ENCODE measurements at places on chromosomes 2 and 18.

DNA sequence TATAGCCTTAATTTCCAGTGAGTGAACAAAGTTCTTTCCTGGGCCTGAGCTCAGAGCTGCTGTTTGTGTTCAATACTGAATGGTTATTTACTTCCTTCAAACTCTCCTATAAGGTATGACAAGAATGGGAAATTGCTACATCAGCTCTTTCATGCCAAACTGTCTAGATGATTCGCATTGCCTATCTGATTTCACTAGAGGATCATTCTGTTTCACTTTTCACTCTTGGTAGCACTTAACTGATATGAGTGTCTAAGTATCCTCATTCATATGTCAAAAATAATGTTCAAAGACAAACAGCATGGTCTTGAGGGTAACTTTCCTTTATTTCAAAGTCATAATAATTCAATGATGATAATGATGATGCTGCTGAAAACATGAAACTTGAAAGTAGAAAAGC is 32.9 kb upstream of the SCG2 start:
- no peak for DNase-seq

DNA sequence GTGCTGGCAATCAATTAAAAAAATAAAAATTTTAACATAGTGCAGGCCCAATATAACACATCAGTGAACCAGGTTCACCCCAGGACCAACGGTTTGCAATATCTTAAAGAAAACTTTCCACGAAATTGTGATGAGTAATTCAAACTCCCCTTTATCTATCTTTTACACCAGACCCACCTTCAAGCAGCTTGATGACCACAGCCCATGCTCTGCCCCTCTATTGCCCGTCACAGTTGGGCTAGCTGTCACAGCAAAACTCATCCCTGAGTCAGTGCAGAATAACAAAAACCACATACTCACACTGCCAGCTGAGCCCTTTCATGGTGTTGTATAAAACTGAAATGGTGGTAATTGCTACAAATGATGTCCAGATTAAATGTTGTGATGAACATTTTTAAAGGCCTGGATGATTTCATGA is 112.5 kb upstream of the CREB1 start:
- DNase-seq: no peak

- DNase-seq: no peak
Observed at GRCh38 chr2:179240481-179241451, 23.9 kb downstream of the SESTD1 start.

GRCh38 chr2:101766871-101767739 is 69.6 kb downstream of the MAP4K4 start:
- DNase-seq: no peak

DNA sequence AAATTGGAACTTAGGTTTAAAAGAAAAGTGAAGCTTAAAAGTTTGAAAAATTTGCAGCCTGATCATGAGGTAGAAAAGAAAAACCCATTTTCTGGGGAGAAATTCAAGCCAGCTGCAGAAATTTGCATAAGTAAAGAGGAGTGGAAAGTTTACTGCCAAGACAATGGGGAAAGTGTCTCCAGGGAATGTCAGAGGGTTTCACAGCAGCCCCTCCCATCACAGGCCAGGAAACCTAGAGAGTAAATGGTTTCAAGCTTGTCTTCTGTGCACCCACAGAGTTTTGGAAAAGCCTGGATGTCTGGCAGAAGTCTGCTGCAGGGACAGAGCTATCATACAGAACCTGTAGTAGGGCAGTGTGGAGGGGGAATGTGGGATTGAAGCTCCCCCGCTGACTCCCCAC is 254.0 kb upstream of the FSIP2 start:
- no peak for DNase-seq

- no peak for DNase-seq
Observed at GRCh38 chr2:188870289-188870688, 103.9 kb upstream of the COL3A1 start.

DNA sequence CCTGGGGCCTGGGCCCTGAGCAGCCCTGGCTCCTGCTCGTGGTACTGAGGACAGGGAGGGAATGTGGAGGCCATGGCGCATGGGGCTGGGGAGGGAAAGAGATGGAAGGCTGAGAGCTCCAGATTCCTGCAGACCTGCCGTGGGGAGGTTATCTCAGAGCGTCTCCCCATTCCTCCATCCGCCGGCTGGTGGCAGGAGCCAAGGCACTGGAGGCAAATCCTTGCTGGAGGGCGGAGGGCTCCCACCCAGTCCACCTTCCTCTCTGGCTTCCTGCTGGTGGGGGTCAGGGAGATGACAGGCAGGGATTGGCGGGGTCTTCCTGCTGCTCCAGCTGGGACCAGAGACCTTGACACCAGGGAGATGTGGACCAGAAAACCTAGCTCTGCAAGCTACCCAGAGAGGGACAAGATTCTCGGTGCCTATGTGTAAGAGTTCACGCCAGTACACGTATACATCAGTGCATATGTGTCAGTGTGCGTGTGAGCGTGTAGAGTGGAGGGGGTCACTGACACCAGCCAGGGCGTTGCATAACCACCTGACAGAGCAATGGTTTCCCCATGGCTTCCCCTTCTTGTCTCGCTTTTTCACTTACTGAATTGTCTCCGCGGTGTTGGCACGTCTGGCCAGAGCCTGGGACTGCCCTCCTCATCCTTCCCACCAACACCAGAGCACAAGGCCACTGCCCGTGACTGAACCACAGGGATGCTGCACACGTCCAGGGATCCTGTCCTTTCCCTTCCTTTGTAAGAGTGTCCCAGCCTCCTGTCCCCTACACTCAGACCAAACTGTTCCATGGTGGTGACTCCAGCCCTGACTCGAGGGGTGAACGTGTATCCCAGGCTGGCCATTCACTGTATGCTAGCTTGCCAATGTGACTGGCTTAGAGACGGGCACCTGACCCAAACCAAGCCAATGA is 15.8 kb upstream of the SEMA4C start:
- DNase-seq: peak; percentile 57

GRCh38 chr2:167860082-167860481 is 387.3 kb downstream of the STK39 start:
- DNase-seq: no peak

- no peak for DNase-seq
Observed at GRCh38 chr2:241560883-241561474, 2.4 kb downstream of the BOK start.

- DNase-seq: no peak
Observed at GRCh38 chr2:25490217-25490616, 148.5 kb upstream of the DNMT3A start.

DNA sequence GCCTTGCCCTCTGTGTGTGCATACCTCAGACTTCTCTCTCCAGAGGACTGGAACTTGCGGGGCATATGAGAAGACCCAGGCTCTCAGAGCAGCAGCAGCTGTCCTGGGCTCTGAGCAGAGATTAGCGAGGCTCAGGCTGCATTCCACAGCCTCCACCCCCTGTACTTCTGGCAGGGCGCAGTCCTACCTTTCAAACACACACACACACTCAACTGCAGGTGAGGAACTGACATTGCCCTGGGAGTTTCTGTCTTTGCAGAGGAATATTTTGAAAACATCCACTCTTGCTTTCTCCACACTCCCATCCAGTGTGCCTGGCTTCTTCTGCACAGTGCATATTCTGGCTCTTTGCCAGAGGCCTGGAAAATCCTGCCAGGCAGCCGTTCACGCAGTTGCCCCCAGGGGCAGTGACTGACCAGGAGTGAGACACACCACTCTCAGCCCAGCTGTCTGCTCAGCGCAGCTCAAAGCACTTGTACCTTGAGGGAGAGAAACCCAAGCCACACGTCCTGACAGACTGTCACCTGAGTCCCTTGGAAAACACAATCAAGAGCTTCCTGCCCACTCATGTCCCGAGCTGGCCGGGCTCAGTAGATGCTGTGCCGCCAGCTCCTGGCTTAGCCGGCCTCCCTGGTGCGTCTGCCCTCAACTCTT is 460.8 kb downstream of the RNF144A start:
- DNase-seq: no peak

DNA sequence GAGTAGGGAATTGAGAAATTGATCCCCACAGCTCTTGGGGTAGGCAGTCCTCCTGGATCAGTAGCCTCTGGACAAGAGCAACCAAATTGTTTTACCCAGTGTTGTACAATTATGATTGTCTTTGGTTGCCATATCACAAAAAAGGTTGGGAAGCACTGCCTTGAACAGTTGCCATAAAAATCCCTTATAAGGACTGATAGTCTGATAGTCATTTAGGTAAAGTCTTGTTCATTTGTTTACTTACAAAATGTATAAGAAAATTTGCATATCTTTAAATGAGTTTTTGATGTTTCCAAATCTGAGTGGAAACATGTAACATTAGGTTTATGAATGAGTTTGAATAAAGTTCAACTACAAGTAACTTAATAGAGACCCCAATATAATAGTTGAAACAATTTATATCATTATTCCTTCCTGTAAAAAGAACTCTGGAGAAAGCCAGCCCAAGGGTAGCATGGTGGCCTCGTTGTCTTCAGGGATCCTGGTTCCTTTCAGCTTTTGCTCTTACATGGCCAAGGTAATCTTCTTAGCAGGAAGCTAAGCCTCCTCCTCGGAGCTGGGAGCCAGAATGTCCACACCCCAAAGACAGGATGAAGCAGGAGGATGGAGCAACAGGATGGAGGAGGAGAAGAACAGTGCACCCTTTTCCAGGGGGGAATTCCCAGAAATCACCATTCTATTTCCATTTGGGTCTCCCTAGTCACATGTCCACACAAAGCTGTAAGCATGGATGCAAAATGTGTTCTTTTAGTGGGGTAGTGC is 35.7 kb upstream of the NEMP2 start:
- no peak for DNase-seq

DNA sequence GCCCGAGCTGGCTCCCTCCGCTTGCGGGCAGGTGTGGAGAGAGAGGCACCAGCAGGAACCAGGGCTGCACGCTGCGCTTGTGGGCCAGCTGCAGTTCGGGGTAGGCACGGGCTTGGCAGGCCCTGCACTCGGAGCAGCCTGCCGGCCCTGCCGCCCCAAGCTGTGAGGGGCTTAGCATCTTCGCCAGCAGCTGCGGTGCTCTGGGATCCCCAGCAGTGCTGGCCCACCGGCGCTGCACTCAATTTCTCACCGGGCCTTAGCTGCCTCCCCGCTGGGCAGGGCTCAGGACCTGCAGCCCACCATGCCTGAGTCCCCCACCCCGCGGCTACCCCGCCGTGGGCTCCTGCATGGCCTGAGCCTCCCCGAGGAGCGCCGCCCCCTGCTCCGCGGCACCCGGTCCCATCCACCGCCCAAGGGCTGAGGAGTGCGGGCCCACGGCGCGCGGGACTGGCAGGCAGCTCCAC is 434.4 kb upstream of the RGPD4 start:
- DNase-seq: no peak

DNA sequence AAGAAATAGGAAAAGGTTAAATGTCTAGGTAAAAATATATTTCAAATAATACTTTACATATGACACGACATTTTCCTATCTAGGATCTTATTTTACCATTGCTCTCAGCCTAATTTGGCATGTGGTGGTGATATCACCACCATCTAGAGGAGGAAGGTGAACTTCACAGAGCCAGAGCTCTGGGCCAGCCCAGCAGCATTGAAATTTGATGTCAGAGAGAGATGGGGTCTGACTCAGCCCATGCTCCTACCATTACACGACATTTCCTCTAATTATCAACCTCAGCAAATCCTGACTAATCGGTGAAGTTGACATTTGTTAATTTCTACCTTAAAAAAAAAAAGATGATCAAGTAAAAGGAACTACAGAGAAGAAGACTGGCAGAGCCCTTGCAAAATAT is 42.3 kb downstream of the LRRTM4 start:
- DNase-seq: no peak

GRCh38 chr18:78558948-78559347 is 420.7 kb upstream of the SALL3 start:
- no peak for DNase-seq

DNA sequence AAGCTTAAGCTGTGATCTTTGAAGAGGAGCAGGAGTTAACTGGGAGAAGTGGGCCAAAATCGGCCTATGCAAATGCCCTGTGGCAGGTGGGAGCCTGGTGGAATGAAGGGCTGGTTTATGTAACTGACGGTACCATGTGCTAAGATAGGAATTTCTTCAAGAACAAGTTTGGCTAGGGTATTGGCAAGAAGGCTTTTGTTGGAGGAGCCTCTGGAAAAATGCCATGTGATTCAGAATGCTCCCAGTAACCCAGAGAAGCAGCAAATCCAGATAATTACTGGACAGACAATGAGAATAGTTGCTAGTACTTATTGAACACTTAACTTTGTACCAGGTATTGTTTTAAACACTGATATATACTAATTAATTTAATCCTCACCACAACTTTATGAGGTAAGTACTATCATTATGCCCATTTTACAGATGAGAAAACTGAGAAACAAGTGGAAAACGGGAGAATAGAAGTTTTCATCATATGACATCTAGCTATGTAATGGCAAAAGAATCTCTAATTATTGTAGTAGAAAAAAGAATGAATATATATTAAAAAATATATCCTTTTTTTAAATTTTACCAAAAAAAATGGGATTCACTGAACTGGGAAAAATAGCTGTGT is 9.1 kb upstream of the FAM124B start:
- DNase-seq: no peak

DNA sequence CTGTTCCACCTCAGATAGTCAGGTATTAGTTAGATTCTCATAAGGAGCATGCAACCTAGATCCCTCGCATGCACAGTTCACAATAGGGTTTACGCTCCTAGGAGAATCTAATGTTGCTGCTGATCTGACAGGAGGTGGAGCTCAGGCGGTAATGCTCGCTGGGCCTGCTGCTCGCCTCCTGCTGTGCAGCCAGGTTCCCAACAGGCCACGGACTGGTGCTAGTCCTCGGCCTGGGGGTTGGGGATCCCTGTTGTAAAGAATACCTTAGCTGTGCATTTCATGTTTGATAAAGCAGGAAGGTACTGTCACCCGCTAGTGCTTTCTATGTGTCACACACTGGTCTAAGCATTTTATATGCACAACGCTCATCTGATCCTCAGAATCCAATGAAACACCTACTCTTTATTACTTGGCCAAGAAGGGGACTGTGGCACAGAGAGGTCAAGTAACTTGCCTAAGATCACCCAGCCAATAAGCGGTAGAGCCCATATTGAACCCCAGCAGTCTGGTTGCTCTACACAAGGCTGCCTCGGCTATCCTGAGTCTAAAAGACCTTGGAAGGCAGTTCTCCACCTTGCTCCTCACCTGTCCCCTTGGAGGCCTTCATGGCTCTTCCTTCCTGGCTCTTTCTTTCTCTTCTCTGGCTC is 35.8 kb downstream of the SLC4A3 start:
- DNase-seq: no peak

- no peak for DNase-seq
Observed at GRCh38 chr2:235497096-235497495, 3.3 kb downstream of the AGAP1 start.

- DNase-seq: no peak
Observed at GRCh38 chr2:47561906-47562305, 158.9 kb downstream of the MSH2 start.

DNA sequence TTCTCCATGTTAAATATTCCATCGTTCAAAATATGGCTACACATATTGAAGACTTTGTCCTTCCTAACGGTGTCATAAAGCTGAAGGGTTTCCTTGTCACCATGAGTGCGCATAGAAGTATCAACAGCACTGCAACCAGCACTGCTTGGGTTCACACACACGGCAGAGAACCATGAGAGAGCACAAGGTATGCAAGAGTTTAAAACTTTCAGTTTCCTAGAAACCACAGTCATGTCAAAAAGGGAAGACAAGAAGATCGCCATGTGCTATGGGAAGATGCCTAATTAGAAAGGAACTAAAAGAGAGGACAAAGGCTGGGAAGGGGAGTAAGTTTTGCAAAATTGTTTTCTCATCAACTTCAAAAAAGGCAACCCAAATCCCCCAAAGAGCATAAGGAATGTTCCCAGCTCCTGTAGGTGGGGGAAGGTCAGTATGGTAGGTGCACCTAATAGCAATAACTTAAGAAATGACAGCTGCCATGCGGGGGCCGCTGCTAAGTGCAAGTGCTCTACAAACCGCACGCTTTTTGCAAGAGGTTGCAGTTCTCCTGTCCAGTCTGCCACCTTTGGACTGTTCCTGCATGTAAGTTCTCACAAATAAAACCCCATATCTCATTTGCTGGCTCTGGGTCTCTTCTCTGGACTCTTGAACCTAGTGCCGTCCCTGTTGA is 136.8 kb downstream of the TMEM163 start:
- DNase-seq: no peak
